ENCODE measurements at places on chromosomes 1 and 21. TPM values are rescaled to one million over a fixed set of nuclear protein-coding genes. Genes with fewer than 3 reads are reported as not detected.

ETV3L gene
- total RNA-seq, result not detected

LDLRAD1 gene
- total RNA-seq, result not detected

TINAGL1 gene
- 9.1 TPM for total RNA-seq

BTG2 gene
- 14.0 TPM for total RNA-seq

WNT4 gene
- total RNA-seq, result 1.1 TPM

RLF gene
- total RNA-seq, result 10.6 TPM

NHLH1 gene
- not detected for total RNA-seq

SPRR2A gene
- not detected for total RNA-seq

CASQ1 gene
- total RNA-seq, result not detected

Measured in pericardium fibroblast (primary cell).